Suppressor macrophage treated with lipopolysaccharide for 4 hours (primary cell): ENCODE measurements at places on chromosomes 5 and 9.

DNA sequence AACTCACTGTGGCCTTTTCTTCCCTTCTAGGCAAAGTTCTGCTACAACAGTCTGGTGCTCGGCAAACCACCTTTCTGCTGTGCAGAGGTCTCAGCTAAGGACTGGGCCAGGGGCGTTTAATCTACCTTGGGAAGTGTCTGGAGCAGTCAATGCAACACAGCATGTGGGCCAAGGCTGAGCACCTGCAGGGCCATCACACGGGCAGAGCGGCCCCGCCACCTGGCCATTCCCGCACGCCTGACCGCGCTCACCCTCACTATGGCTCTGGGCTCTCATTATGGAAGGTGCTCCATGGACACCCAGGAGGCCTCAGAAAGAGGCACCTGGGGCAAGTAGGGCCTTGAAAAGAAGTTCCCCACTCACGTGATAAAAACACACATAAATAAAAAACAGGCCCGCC lies 65.7 kb upstream of the TBC1D9B start:
- no peak for DNase-seq

DNA sequence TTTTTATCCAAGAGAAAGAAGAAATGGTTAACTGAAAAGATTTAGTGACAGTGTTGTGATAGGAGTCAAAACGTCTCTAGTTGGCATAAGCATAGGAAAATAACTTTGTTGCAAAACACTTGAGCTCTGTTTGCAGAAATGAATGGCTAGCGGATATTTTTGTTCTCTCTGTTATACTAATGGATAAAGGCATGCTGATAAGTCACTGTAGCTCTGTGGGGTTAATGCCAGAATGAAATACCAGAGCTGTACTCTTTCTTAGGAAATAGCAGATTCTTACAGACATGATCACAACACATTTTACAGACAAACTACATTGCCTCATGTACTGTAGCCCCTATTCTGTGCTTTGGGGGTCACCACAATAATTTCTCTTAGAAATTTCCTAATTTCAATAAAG lies 202.8 kb downstream of the DMRTA1 start:
- no peak for DNase-seq

DNA sequence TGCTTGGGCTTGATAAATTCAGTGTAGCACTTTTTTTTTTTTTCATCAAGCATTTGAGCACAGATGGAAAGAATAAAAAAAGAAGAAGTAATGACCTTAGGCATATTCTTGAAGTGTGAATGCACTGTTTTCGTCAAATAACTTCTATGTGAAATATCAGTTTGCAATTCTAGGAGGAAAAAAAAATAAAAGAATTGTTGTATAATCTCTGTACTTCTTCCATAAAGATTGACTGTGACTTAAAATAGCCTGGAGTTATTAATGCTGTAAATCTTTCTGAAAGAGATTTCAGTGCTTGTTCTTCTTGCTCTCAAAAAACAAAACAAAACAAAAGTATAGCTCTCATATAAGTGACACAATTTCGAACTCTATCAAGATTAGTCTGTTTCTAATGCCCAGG lies 536.9 kb upstream of the ZNF608 start:
- no peak for DNase-seq

DNA sequence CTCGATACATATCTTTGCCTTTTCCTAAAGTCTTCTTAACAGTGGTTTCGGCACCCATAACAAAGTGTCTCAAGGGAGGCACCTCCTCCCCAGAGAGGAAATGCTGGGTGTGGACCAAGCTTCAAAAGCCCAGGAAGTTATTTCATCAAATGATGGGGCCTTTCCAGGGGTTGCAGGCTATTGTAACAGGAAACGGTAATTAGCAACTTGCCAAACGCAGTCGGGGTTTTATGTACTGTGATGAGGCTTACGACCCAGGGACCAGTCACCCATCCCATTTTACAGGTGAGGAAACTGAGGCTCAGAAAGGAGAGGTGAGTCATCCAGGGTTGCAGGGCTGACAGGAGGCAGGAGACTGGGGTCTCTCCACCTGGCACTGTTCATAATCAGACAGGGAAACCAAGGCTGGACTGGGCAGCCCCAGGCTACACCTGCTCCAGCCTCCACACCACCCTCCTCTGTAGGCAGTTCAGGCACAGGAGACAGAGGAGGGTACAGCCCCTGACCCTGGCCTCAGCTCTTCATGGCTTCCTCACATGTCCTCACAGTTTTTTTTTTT lies 30.0 kb upstream of the SUSD3 start:
- DNase-seq, result peak; percentile 63

DNA sequence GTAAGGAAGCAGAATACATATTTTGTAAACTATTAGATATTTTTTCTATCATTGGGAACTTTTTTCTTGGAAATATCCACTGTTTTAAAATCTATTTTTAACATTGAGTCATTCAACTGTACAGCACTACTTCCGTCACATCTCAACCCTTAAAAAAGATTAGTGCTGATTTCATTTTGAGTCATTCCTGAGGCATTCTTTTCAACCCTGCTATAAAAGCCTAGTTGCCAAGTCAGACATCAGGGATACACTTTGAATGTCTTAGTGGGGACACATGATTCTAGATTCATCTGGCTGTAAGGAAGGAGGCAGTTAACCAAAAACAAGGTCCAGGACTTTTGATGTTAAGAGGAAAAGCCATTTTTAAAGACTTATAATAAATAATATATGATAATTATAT lies 160.9 kb downstream of the GIN1 start:
- DNase-seq, result peak; percentile 29

DNA sequence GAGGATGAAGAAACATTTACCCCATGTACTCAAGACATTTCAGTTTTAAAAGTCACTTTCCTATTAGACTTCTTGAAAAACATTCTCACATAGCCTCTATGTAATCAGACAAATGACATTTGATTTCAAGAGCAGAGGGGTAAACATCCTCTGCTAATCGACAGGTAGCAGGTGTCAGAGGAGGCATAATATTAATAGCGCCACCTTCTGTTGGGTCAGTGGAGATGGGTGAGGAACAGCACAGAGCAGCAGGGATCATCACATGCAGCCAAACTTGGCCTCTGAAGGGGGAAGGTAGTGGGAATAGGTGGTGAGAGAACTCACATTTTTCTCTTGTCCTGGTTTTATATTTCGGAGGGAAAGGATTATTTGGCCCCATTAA lies 3.3 kb upstream of the LSM11 start:
- DNase-seq, result no peak

GRCh38 chr5:32254881-32255539 lies 57.7 kb downstream of the MTMR12 start:
- DNase-seq, result no peak
